ENCODE measurements at places on chromosomes 16 and 17.

DNA sequence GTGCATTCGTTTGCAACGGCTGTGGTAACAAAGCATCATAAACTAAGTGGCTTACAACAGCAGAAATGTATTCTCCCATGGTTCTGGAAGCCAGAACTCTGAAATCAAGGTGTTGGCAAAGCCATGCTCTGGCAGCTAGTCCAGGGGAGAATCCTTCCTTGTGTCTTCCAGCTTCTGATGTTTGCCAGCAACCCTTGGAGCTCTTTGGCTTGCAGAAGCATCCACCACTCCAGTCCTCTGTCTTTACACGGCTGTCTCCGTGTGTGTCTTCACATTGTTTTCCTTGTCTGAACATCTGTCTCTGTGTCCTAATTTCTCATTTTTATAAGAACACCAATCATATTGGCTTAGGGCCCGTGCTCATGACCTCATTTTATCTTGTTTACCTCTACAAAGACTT lies 265.3 kb upstream of the HSBP1 start:
- no peak for DNase-seq

GRCh38 chr17:21357281-21357680 lies 18.9 kb upstream of the KCNJ12 start:
- no peak for DNase-seq

DNA sequence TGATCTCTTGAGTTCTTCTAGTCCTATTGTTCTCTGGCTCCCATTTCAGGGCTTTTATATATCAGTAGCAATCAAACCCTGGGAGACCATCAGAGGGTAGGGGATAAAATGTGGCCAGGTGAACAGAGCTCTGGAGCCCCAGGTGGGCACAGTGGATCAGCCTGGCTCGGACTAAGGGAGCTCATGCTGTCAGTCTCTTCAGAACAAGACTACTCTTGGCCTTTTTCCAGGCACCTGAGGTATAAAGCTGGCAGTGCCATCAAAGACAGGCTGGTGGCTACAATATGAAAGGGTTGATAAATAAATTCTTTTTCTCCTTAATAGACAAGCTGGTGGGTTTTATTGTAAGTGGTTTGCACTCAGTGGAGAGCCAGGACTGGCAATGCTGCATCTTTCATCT lies 160.0 kb upstream of the CCL2 start:
- DNase-seq = no peak

DNA sequence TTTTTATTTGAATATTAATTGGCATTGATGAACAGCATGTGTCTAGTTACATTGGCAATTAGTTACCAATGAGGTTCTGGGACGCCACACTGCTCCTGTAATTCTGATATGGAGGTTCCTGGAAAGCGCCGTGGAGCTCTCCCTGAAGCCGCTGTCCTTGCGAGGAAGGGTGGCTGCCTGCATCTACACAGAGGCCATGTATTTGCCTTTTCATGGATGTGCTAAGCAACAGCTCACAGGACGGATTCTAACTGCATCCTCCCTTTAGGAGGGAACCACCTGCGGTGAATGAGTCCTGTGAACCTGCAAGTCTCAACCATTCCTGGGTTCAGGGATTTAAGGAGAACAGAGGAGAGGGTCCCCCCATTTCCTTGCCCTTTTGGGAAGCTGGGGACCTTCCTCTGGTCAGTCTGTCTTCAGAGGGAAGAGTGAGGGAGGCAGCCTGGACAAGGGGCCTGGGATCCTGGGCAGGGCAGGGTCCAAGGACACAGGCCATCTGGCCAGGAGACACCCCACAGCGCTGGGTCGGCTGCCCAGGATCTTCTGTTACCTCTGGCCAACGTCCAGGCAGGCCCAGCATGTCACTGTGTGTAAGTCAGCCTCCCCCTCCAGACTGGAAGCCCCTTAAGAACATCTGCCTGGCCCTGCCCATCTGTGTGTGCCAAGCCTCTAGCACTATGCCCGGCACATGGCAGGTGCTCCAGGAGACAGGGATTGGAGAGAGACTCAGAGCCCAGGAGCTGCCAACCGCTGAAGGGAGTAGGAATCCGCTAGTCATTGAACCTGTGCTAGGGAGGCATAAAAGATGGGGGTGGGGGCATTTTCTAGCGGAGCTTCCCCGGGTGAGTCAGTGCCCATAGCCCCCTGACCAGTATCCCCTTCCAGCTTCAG lies 314.1 kb upstream of the TNRC6C start:
- DNase-seq = no peak

- DNase-seq = peak; percentile 73
Measured at GRCh38 chr17:66200685-66201092, 8.8 kb upstream of the CEP112 start.

- no peak for DNase-seq
Measured at GRCh38 chr17:58283674-58284612, 3.2 kb upstream of the MPO start.

DNA sequence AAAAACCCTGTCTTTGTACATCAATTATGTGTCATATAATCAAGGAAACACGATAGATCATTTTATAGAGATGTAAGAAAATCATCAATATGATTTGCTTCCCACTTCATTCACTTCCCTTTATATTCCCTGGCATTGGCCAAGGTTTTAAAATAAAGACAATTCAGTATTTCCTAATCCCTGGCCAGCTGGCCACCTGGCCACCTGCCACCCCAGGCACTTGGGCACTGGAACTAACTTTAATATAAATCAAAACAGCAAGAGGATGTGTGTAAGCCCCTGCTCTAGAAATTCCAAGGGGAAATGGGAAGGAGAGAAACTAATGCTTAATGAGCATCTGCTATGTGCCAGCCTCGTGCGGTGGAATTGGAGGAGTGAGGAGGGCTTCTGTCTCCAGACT lies 58.6 kb upstream of the TOB1 start:
- DNase-seq = no peak

DNA sequence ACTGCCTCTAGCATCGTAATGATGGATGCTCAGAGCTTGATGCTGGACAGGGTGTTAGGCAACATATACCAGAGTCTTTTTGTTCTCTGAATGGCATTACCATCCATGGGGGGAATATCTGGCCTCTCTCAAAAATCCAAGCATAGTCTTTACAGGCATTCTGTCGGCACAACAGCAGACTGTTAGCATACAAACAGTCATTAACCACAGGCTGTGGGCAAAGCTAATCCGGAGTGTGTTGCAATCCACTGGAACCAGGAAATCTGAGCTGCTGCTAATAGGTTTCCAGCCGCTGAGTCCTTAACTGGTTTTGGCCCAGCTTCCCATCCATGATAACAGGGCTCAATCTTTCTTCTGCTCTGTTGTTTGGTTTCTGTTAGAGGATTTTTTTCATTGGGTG lies 371.9 kb downstream of the HS3ST3B1 start:
- DNase-seq = no peak

DNA sequence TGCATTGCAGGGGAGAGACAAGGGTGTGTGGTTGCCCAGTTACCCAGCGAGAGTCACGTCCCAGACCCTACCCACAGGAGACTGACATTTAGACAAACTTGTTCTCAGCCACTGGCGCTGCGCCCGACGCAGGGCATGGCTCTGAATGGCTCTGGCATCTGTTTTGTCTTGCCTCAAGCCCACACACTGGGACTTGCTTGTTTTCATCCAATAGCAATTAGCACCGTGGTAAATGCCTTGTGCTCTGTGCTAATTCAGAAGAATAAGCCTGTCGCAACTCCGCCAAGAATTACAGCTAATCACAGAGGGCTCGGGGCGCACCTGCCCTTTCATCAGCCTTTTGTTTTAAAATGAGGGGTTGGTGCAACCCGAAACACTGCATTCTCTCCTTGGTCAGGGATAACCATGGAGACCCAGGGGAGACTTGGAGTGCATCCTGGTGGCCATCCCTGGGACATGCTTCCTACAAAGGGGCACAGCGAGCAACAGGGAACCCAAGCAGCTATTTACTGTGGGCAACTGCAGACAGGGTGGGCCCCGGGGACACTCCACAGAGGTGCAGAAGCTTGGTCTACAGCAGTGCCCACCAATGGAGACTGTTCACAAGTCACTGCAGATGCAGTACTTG lies 220.6 kb upstream of the ZFHX3 start:
- DNase-seq = no peak

DNA sequence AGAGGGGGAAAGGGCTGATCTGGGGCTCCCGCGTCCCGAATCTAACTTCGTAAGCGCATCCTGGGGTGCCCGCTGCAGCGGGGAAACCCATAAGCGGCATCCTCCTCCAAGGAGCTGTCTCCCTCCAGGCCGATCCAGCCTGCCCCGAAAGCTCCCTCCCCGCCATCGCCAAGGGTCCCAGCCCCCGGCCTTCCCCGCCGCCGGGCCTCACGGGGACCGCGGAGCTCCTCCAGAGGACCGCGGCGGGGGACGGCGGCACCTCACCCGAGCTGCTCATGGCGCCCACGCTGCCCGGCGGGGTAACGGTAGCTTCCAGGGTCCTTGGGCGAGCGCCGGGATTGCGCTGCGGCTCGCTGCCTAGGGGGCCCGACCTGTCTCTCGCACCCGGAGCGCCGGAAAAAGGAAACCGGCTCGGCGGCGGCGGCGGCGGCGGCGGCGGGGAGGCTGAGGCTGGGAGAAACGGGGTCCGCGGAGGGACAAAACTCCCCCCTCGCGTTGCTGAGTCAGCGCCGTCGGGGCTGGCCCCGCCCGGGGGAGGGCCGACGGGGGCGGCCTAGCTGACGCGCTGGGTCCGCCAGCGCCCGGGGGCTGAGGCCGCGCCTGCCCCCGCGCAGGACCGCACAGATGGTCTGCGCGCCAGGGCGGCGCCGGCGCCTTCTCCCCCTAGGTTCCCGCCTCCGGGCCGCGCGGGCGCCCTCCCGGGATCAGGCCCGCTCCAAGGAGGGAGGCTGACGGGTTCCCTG lies at the start of gene BLMH:
Gene BLMH, minus strand, starts transcription at position 402 of the 743 bp plus-strand sequence. Its CDS starts 125 bp downstream, at position 277.
- peak; percentile 85 for DNase-seq

DNA sequence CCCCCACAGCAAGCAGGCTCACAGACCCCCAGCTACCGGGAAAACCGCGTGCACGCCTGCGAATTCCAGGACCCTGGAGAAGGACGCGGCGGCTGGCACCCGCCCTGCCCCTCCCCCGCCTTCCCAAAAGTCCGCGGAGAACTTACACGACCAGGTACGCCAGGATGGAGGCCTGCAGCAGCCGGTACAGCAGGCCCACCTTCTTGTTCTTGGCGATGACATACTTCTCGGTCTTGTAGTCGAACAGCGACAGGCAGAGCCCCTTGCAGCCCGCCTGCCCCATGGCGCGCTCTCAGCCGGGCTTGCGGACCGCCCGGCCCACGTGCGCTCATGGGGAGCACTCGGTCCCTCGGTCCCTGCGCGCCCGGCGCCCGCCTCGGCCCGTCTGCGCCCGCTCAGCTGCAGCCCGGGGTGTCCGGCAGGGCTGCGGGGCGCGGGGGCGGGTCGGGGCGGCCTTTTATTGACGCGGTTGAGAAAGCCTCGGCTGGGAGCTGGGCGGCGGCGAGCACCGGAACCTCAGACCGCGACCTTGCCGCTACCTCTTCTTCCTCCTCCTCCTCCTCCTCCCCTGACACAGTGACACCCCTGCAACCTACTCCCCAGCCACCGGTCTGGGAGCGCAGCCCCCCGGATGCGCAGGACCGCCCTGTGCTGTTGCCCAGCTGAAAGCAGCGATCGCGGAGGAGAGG lies at the start of gene P2RX5:
Gene P2RX5, minus strand, starts transcription at position 433 of the 689 bp plus-strand sequence. Its CDS starts 150 bp downstream, at position 283.
- DNase-seq = peak; percentile 56

- DNase-seq = peak; percentile 77
Measured at GRCh38 chr17:48577946-48578615, at the start of gene HOXB4. Gene HOXB4, minus strand, starts transcription at chr17:48578350. Its CDS starts 31 bp downstream, at chr17:48578319.

DNA sequence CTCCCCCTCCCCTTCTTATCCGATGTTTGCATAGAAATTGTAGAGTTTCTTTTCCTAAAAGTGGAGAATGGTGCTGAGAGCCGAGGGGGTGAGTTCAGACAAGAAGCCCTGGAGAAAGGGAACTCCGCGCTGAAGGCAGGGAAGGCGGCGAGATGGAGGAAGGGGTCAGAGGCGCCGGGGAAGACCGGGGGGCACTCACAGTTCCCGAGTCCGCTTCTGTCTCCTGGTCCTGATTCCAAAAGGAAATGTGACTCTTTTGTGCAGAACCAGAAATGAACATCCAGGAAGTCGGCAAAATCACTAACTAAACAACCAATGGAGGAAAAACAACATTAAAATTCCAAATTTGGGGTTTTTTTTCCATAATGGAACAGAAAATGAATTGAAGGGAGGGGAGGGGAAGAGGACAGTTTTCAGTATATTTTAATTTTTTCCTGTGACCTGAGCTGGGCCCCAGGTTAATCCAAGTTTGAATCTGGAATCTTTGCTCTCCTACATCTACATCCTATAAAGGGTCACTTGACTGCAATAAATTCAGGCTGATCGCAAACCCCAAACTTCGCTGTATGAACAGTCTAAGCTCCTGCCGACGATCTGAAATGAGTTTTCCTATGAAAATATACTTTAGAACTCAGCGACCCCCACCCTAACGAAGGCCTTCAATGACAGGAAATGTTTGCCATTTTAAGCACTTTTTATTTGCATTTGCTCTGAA lies 252.3 kb downstream of the C16orf95 start:
- no peak for DNase-seq

GRCh38 chr16:75555707-75556430 lies at the start of gene TMEM231:
Gene TMEM231, minus strand, starts transcription at chr16:75556252. Its CDS starts 43 bp downstream, at chr16:75556209.
- DNase-seq = peak; percentile 97

DNA sequence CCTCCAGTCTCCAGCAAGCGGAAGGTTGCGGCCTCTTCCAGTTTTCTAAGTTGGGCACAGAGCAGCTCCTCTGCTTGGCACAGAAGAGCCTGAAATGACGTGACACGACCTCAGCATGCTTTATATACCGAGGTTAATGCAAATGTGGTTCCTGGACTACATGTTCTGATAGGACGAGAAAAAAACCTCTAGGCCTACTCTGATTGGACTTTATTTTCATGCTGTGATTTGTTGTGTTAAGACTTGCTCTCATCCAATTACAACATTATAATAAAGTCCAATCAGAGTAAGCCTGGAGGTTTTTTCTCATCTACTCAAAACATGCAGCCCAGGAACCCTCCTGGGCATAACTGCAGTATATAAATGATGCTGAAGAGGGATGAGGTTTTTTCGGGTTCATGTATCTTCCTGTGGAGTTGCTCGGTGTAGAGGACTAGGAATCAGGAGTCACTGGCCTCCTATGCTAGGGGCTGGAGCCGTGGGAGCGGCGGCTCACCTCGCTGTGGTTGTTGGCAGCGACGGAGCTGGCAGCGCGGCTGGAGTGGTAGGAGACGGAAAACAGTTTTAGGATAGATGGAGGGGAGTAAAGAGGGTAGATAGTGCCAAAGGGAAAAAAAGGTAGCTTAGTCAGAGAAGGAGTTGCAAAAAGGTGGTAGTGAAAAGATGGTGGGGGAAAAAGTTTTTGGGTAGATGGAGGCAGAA lies 878.0 kb downstream of the KCNJ18 start:
- no peak for DNase-seq

- DNase-seq = no peak
Measured at GRCh38 chr16:50002190-50002589, 22.8 kb upstream of the CNEP1R1 start.

- DNase-seq = no peak
Measured at GRCh38 chr17:74290340-74290739, 16.3 kb downstream of the DNAI2 start.

DNA sequence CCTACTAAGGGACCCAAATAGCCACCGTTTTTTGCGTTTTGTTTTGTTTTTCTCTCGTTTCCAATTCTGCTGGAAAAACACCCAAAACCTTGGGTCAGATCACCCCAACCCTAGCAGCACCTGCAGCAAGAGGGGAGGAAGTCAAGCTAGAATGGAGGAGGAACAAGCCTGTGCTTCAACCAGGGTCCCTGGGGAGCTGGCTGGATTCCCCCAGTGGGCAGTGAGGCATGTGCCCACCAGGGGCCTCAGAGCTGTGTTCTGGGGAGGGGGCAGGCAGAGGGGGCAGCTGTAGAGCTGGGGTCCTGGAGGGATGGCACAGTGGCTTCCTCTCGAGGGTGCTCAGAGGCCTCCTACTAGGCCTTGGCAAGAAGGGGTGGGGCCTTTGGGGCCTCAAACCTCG lies 6.5 kb downstream of the CD79B start:
- DNase-seq = no peak

- no peak for DNase-seq
Measured at GRCh38 chr17:43667947-43668348, 6.2 kb upstream of the MEOX1 start.
